GM03348 (cell line): ENCODE measurements at places on chromosomes 16 and 17.

DNA sequence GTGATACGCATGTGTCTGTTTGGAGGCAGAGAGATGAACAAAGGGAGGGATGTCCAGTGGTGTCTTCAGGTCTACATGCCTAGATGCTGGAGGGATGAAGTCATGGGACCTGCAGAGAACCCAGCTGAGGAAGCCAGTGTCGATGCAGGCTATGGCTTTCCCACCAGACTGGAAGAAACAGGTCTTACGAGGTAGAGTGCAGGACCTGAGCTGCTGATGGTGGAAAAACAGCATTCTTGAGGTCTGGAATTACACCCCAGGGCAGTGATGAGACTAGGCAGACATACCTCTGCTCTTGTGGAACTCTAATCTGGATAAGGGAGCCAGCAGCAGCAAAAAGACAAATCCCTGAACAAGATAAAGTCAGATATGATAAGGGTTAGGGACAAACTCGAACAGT lies 37.4 kb downstream of the ARSG start:
- DNase-seq, result no peak

DNA sequence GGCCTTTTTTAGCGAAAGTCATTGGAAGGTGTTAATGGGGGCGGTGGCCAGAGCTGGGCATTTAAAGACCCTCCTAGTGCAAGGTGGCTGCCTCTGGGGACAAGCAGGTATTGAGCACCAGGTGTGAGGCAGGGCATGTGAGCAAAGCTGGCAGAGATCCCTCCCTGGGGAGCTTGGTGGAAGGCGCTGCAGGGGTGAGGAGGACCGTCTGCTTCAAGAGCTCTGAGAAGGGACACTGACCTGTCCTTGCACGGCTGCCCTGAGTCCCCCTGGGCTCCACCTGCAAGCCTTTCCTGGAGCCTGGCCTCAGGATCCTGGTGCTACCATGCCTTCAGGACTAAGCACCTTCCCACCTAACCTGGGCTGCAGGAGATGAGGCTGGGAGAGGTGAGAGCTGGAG lies 127.0 kb upstream of the CIBAR2 start:
- DNase-seq, result no peak

DNA sequence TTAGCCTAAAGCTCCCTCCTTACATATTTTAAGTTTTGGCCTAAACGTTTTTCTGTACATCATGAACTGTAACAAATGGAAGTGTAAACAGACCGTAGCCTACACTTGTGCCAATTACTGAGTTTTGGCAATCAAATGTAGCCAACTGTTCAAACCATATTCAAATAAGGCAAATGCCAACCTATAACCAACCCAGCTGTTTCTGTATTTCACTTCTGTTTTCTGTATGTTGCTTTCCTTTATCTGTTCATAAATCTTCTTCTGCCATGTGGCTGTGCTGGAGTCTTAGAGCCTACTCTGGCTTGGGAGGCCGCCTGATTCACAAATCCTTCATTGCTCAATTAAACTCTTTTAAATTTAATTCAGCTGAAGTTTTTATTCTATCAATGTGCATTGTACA lies 6.9 kb upstream of the C16orf78 start:
- no peak for DNase-seq

GRCh38 chr16:17446661-17447060 lies 24.1 kb downstream of the XYLT1 start:
- no peak for DNase-seq

DNA sequence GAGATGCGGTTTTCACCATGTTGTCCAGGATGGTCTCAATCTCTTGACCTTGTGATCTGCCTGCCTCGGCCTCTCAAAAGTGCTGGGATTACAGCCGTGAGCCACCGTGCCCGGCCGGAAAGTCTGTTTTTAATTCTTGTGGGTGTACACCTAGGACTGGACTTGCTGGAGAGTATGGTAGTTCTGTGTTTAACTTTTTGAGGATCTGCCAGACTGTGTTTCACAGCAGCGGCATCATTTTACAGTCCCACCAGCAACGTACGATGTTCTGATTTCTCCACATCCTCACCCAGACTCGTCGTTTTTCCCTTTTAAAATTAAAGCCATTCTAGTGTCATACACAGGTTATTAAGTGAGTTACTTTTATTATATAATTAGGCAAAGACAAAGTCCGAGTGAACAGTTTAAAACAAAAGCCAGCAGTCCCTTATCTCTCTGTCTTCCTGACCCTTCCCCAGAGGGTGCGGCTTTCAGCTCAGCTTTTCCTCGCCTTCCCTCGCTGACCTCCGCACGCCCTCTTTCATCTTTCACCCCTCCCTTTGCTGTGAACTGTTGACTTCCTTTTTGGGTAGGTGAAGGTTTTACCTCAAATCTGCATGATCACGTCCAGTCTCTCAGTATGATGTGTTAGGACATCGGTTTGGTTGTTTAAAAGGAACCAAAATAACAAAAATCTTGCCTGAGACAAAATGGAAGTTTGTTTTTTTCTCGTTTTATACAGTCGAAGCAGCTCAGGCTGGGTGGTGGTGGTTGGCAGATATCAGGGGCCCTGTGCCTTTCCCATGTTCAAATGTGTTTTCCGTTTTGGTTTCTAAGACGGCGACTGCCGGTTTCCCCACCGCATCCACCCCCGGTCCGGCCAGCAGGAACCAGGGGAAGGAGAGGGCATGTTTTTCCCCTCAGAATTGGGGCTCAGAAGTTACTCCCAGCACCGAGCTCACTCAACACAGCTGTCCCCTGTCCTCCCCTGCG lies 18.0 kb downstream of the FAM234A start:
- no peak for DNase-seq

GRCh38 chr17:34841467-34841866 lies 119.8 kb downstream of the CCT6B start:
- DNase-seq, result no peak

GRCh38 chr17:13031718-13032350 lies 14.0 kb upstream of the ELAC2 start:
- peak; percentile 78 for DNase-seq

DNA sequence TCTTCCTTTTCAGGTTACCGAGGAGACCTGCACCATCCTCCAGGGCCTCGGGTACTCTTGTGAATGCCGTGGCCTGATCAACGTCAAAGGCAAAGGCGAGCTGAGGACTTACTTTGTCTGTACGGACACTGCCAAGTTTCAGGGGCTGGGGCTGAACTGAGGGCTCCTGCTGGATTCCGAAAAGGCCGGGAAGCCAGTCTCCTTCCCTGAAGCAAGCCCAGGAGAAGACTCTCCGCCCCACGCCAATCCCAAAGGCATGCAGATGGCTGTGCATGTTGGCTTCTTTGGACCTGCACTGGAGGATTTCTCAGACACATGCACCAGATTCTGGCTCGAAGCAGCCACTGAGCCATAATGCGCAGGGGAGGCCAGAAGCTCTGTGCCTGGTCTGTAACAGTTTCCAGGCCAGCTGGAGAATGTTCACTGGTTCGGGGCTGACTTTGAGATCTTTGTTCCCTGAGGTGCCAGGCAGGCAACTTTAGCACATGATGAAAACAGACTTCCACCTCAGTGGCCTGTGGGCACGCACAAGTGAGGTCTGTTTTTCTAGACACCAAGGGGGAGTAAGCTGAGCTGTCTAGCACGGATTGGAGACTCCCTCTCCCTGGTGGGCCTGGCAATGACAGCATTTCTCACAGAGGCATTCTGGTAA lies 49.1 kb downstream of the ADCY7 start:
- DNase-seq, result peak; percentile 7

DNA sequence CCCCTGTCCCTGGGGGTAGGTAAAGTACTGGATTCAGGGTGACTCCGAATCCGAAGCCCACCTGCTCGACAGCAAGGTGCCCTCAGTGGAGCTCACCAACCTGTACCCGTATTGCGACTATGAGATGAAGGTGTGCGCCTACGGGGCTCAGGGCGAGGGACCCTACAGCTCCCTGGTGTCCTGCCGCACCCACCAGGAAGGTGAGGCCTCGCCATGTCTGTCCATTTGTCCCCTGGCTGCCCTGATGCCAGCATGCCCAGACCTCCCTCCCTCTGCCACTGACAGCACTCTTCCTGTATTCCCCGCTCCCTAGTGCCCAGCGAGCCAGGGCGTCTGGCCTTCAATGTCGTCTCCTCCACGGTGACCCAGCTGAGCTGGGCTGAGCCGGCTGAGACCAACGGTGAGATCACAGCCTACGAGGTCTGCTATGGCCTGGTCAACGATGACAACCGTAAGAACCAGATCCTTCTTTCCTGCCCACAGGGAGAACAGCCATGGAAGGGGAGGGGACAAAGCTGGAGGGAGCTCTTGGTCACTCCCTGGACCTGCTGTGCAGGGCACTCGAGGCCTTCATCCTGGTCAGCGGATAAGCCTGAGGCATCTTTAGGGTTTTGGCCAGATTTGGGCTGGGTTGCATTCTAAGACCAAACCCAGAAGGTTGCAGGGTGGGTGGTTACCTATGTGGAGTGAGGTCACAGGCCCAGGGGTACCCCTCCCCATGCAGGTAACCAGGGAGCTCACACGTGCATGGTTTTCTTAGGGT lies 14.2 kb downstream of the GALK1 start:
- no peak for DNase-seq

DNA sequence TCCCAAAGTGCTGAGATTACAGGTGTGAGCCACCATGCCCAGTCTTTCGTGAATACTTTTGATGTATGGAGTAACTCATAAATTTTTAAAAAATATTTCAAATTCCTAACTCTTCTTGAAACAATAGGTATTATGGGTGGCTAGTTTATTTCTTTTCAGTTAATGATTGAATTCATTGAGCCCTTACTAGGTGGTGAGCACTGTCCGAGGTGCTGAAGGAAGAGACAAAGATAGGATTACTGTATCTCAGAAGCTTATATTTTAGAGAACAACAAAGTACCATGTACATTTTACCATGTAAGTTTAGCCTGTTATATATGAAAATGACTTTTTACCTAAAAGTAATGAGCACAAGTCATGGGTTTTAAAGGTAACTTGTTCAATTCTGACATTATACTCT lies 418.3 kb downstream of the NPIPA7 start:
- DNase-seq, result no peak

DNA sequence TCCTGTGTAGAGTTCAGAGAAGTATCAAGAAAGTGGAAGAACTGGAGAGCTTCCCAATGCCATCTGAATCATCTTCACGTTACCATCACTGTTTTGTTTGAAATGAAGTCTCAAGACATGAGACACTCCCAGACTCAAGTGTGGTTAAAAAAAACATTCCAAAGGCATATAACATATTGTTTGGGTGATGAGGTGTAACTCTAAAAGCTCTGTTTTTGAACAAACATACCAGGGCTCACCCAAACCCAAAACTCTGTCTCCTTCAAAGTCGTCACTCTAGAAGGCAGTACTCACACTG lies 6.3 kb upstream of the ZCCHC14 start:
- peak; percentile 72 for DNase-seq

GRCh38 chr17:72502371-72503341 lies 381.8 kb downstream of the SOX9 start:
- DNase-seq, result peak; percentile 59

DNA sequence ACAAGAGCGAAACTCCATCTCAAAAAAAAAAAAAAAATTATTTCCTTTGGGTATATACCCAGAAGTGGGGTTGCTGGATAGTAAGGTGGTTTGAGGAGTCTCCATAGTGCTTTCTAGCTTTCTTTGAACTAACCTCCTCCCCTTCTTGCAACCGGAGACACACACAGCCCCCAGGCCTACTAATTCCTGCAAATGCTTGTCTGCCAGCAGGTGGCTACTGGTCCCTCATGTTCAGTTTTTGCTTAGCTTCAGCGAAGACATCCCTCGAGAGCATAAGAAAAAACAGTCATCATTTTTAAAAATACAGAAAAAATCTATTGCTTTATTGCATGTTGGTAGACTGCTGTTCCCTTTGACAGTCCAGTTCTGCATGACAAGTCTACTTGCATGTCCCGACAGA lies 439.0 kb downstream of the UTP18 start:
- DNase-seq, result no peak

DNA sequence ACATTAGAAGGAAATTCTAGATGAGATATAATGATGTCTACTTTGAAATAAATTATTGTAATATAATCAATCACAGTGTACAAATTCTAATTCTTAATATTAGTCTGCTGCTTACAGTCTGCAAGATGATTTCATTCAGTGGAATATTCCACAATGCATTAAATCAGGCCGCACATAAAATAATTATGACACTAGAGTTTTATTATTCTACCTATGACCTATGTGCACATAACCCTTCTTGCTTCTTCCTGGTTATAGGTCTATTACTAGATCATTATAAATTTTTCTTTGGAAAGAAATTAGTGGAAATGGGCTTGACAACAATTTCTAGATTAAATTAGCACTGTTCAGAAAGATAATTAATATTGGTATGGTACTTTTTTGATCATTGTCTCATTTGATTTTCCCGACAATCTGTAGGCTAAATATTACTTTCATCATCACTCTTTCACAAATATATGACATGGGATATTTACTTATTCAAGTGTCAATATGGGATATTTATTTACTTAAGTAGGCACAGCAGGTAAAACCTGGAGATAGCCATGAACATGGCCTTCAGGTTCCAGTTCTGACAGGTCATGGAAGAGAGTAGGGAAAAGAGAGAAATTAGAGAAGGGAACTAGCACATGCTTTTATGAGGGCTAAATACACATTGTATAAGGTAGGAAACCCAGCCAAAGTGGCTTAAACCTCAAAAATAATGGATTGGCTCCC lies 476.4 kb downstream of the TOX3 start:
- no peak for DNase-seq

DNA sequence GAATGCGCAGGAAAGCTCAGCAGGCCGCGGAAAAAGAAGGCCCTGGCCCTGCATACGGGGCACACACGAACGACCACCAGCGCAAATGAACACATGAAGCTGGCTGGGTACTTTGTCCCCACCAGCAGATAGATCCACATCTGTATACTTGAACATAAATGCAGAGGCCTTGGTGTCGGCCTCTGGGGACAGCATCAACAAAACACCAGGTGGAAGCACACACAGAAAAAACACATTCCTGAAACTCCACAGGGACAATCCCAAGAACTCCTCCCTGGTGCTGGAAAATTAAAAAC lies 606 bp upstream of the ZBTB4 start:
- DNase-seq, result peak; percentile 24

GRCh38 chr16:4089811-4090301 lies 26.4 kb downstream of the ADCY9 start:
- DNase-seq, result no peak

DNA sequence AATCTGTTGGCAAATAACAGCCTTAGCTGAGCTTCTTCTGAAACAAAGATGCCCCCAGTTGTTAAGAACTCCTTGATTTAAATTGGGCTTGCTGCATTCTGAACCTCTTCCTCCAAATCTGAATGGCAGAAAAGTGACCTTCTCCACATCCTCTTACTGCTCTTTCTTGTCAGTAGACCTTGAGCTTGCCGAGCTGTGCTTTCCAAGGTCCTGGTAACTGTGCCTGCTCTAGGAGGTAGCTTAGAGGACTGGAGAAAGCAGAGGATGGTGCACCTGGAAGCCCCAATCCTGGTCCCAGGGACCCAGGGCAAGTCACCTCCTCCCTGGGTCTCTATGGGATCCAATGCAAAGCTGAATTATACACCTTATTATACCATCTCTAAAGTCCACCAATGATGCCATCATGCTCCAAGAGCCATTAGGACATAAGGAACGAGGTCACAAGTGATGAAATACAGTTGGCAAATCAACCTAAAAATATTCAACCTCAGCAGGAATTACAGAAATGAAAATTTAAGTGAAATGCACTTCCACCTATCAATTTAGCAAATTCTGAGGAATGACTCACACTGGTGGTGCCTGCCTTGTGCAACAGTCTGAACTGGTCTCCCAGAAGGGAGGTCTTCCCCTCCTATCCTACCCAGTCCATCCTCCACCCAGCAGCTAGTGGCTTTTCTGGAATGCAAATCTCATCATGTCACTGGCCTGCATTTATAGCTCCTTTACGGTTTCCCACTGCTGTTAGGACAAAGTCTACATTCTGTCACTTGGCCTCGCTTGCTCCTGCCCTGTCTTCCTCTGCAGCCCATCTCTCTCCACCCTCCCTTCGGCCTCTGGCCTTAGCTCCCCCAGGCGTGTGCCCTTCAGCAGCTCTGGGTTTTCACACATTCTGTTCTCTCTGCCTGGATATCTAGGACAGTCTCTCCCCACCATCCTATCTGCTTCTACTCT lies 36.6 kb downstream of the TOM1L2 start:
- peak; percentile 93 for DNase-seq
